IMR-90 (cell line): ENCODE measurements at places on chromosomes 4 and X. TPM values are rescaled to one million over a fixed set of nuclear protein-coding genes. Genes with fewer than 3 reads are reported as not detected.

Gene BEX2
- 0.13 and 0.19 TPM in 2 replicates for polyA plus RNA-seq

Gene NUDT11
- 10.6 and 12.6 TPM in 2 replicates for polyA plus RNA-seq

GRCh38 chrX:37894725-37895124, 47.4 kb upstream of the DYNLT3 start:
- DNase-seq: no peak

- peak; percentile 64 for DNase-seq
Observed at GRCh38 chrX:10904220-10904619, 206.9 kb upstream of the HCCS start.

GRCh38 chrX:110665223-110666002, 130.2 kb downstream of the CHRDL1 start:
- peak; percentile 5 for DNase-seq

DNA sequence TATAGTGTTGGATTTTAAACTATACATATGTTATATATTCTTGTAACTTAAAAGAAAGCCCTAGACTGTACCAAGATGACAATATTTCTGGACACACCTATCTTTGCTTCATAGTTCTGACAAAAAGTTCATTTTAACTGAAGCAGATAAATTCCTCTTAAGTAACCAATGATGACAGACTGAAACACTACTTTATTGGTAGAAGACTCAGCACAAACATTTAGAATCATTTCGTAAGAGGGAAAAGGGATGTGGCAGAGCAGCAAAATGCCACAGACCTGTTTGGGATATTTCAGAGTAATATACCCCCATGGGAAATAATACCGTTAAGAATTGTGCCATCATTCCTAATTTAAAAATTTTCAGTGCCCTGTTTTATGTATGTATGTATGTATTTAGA, 56.2 kb downstream of the APOO start:
- DNase-seq: no peak

GRCh38 chr4:95889662-95890061, 49.8 kb downstream of the PDHA2 start:
- no peak for DNase-seq

DNA sequence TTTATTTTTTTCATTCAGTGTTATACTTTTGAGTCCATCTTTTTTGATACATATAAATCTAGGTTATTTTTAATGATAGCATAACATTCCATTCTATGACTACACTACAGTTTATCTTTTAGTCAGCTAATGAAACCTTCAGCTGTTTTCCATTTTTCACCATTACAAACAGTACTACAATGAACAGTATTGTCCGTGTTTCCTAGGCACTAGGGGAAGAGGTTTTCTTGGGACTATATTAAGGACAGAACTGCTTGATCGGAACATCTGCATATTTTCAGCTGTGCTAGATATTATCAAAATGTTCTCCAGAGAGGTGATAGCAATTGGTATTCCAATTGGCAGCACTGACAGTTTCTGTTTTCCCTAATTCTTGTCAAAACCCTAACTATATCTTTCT, 44.3 kb upstream of the HCCS start:
- DNase-seq: no peak

- DNase-seq: peak; percentile 48
Observed at GRCh38 chr4:144894573-144894972, 203.4 kb downstream of the ANAPC10 start.

DNA sequence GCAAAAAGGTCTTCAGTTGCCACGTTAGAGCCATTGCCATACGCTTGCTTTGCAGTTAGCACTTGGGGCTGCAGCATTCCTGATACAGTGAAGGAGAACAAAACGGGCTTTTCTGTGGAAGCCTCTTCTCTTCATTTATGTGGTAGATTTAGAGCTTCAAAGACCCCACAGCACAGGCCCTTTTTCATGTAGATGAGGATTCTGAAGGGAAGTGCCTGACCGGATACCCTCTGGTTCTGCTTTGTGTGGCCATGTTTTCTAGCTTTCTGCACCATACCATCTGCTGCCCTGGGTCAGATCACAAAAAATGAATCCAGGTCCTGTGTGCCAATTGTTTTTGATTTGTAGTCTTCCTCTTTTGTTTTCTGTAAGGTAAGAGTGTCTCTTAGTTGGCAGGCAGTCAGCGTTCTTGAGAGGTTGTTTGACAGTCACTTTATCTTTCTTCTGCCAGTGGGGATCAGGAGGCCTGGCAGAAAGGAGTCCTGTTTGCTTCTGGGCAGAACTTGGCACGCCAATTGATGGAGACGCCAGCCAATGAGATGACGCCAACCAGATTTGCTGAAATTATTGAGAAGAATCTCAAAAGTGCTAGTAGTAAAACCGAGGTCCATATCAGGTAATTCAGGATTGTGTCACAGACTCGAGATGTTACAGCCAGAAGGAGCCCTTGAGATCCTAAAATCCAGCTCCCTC, 7.7 kb downstream of the LAP3 start:
- no peak for DNase-seq

DNA sequence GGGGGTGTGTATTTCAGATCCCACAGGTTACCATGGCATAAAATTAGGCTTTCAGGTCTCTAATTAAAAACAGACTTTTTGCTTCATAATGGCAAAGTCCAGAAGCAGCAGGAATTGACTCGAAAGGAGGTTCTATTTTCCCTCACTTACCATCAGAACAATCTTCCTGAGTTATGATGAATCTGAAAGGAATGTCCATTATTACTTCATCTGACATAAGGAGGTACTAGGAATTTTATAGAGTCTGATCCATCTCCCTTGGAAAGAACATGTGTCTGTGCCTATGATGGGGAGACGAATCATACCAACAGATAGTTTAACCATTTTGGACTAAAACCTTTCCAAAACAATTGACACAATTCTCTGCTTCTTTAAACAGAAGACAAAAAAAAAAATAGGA, 206.3 kb upstream of the FGF13 start:
- peak; percentile 0 for DNase-seq

- DNase-seq: no peak
Observed at GRCh38 chr4:129264008-129264657, 168.2 kb downstream of the C4orf33 start.

- no peak for DNase-seq
Observed at GRCh38 chrX:150522494-150522893, 45.9 kb upstream of the MTM1 start.

DNA sequence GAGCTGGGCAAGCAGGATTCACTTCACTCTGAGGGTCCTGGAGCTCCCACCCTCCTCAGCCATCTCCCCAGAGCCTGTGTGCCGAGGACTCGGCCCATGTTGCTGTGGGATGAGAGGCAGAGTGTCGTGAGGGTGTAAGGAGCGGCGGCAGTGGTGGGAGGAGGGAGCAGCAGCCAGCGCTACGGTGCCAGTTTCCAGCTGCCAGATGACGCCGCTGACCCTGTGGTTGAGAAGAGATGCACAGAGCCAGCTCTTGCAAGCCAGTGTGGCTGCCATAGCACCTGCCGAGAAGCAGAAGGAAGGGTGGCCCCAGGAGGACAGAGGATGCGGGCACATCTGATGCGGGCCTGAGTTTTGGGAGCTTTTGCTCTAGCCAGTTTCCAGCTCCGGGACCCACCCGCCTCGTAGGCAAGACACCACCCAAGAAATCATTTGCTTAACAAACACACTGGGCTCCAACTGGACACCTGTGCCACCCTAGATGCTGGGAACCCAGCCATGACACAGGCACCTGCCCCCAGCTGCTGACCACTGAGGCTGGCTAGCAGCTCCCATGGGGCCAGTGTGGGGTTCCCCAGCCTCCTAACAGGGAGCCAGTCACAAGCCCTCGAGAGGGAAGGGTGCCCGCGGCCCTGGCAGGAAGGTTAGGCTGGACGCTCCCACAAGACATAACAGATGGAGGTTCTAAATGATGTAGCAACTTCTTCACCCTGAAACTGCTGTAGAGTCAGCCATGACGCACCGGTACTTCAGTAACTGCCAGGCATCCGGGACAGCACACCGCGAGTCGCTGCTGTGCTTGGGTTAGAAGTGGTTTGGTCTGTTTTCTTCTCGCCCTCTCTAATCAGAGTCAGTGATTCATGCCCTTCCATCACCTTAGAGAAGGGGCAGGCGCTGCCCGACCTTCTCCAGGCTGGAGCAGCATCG, 8.9 kb downstream of the MSANTD1 start:
- DNase-seq: peak; percentile 74

DNA sequence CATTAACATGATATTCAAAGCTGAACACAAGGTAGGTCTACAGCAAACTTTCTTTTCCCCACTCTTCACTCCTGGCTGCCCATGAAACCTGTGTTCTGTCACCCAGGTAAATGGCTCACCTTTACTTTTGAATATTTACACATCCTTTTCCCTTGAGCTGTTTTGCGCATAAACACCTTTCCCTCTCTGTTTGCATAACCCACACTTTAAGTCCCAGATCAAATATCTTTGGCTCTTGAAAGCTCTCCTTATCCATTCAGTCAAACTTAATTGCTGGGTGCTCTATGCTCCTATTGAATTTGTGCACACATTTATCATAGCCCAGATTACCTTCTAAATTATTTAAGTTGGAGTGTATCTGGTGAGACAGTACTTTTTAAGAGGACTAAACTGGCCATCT, 51.7 kb upstream of the ATP8A1 start:
- DNase-seq: no peak
